Stimulated activated CD4-positive, alpha-beta T cell treated with anti-CD3 and anti-CD28 coated beads, Interleukin-4, amount 100 ng/mL, for 4 hours (primary cell): ENCODE measurements at places on chromosomes 16 and 17.

DNA sequence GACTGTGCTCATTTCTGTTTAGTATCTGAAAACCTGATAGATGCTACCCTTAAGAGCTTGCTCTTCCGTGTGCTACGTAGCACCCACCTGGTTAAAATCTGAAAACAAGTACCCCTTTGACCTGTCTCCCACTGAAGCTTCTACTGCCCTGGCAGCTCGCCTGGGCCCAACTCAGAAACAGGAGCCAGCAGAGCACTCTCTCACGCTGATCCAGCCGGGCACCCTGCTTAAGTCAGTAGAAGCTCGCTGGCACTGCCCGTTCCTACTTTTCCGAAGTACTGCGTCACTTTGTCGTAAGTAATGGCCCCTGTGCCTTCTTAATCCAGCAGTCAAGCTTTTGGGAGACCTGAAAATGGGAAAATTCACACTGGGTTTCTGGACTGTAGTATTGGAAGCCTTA, 18.9 kb downstream of the NTAN1 start:
- no peak for DNase-seq

- DNase-seq = no peak
Observed at GRCh38 chr17:29996458-29996857, 55.0 kb downstream of the EFCAB5 start.

GRCh38 chr17:64388961-64389565, 1.6 kb downstream of the PECAM1 start:
- no peak for DNase-seq

DNA sequence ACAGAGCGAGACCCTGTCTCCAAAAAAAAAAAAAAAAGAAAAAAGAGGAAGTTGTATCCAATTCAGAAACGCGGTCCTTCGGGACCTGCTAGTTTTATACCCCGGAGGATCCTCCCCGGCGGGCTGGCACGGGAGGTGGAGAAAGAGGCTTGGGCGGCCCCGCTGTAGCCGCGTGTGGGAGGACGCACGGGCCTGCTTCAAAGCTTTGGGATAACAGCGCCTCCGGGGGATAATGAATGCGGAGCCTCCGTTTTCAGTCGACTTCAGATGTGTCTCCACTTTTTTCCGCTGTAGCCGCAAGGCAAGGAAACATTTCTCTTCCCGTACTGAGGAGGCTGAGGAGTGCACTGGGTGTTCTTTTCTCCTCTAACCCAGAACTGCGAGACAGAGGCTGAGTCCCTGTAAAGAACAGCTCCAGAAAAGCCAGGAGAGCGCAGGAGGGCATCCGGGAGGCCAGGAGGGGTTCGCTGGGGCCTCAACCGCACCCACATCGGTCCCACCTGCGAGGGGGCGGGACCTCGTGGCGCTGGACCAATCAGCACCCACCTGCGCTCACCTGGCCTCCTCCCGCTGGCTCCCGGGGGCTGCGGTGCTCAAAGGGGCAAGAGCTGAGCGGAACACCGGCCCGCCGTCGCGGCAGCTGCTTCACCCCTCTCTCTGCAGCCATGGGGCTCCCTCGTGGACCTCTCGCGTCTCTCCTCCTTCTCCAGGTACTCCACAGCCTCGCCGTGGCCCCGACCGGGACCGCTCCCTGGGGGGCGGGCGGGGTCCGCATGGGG, at the start of gene CDH3:
CDH3 (plus strand) TSS at position 596 of the 779 bp plus-strand sequence; CDS start at position 666, 70 bp downstream.
- DNase-seq = peak; percentile 24

GRCh38 chr17:82489117-82489516, 30.4 kb upstream of the FOXK2 start:
- no peak for DNase-seq
